ENCODE measurements at places on chromosomes 3 and 15. TPM values are rescaled to one million over a fixed set of nuclear protein-coding genes. Genes with fewer than 3 reads are reported as not detected.

DNA sequence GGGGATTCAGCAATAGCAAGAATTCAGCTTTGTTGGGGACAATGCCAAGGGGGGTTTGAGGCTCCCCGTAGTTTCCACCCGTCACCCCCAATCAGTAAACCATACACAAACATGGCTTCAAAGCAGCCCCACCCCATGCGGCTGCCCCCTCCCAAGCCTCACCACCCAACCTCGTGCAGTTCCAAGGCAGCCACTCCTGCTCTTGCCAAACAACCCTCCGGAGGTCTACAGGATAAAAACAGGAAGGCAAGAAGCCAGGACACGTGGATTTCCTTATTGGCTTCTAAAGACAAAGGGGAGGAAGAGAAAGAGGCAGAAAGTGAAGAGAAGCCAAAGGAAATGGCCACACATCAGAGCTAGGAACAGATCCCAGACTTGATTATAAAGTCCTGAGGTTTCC lies 121.1 kb downstream of the SHQ1 start:
- DNase-seq = no peak

GRCh38 chr3:4531478-4532025 lies 38.4 kb downstream of the ITPR1 start:
- no peak for DNase-seq

- DNase-seq = peak; percentile 98
Measured at GRCh38 chr3:64685800-64686445, 1.9 kb downstream of the ADAMTS9 start.

The FANCD2OS gene
- not detected for polyA plus RNA-seq

The ALDH1A2 gene
- polyA plus RNA-seq = 24.4 TPM
